ENCODE measurements at places on chromosomes 5 and 9.

- DNase-seq: no peak
These were observed 17.3 kb downstream of the QSOX2 start for GRCh38 chr9:136228107-136228875.

- DNase-seq: no peak
These were observed 114.5 kb downstream of the FGF1 start for GRCh38 chr5:142571371-142571770.

DNA sequence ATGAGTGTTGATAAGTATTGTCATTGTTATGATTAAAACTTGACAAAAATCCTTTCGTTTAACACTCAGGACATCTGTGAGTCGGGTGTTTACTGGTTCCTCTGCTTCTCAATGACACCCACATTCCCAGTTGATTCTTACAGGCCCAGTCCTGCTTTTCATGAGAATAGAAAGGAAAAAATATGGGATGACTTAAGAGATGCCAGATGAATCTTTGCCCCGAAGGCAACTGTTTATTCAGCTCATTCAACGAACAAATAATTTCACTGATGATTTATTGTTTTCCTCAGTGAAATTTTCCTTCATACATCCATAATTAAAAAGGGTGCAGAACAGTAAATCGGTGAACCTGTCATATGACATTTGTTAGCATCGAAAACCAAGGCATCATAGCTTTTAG, 452.4 kb upstream of the WWC1 start:
- no peak for DNase-seq

- DNase-seq: no peak
These were observed 176.0 kb downstream of the MED10 start for GRCh38 chr5:6202149-6202967.

DNA sequence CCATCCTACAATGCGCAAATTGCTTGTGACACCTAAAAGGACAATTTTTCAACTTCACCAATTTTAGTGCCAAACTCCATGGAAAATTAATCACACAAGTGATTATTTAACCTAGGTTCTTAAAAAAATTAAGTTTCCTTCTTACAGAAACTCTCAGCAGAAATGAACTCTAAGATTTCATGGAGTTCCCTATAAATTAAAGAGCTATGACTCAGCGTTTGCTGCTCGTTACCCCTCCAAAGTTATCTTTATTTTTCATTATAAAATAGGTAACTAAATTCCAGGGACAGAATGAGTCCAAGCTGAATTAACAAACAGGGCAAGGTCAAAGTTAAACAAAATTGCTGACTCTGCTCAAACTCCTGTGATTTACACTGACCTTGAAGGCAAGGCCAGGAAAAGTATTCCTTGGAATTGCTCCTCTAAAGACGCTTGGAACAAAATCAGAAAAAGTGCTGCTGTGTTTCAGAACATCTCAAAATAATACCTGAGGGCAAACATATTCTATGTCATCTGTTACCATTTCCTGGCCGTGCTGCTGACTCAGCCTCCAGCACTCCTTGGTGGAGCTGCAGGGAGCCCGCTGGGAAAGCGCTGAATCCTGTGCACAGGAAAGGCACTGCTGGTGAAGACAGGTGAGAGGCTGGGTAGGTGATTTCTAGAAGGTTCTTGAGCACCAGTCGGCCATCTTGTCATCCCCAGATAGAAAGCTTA, 2.5 kb upstream of the CMBL start:
- no peak for DNase-seq

- no peak for DNase-seq
These were observed 17.1 kb upstream of the FAM81B start for GRCh38 chr5:95374061-95374460.

- DNase-seq: no peak
These were observed 51.5 kb downstream of the C9orf152 start for GRCh38 chr9:110156416-110156815.
